ENCODE measurements at places on chromosomes 1 and 21. TPM values are rescaled to one million over a fixed set of nuclear protein-coding genes. Genes with fewer than 3 reads are reported as not detected.
A peak's percentile ranks its signal among the peaks of the same experiment; 100 is the strongest.

The RGS13 gene
- total RNA-seq: 2.1 TPM

GRCh38 chr1:55309053-55309452 is 93.9 kb upstream of the USP24 start:
- H3K4me3 ChIP-seq: no peak overlapping the region
- H3K4me1 ChIP-seq: no peaks in the 10 kb centered on the region
- DNase-seq: no peak

DNA sequence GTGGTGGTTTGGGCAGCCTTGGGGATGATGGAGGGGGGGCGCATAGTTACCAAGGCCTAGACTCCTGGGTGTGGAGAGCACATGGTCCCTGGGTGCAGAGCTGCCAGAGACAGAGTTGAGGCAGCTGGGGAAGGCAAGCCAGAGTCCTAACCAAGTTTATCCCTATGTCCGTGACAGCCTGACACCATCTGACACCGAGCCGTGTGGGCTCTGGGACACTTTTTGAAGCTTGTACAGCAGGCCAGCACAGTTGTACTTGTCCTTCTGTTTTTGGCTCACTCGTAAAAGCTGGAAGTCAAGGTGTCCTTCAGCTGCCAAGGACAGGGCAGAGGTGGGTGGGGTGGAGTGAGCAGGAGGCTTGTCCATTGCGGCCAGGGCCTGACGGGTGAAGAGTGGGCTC is 28.5 kb downstream of the SLC26A9 start:
- no peaks in the 10 kb centered on the region for H3K36me3 ChIP-seq
- DNase-seq: no peak
- no peak overlapping the region for H3K27ac ChIP-seq
- no peaks in the 10 kb centered on the region for H3K27me3 ChIP-seq

DNA sequence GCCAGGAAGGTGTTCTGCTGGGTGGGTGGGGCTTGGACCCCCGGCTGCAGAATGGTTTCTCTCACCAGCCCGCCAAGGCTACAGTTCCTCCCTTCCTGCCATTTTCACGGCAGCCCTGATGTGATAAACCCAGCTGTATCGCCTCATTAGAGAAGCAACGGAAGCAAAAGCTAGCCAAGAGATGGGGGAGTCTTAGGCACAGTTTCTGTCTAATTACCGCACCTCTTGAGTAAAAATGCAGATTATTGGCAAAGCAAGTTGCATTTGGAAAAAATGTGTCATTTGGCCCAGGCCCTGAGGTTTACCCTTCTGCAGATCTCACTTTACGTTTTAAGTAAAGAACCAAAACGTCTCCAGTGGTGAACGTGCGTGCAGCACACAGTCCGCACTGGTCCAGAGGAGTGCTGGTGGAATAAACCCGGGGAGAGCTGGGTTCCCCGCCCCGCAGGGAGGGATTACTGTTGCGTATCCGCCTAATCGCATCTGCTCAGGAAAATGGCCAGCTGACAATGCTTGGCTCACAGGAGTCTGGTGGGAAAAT is 109.9 kb downstream of the GALNT2 start:
- no peak for DNase-seq
- no peaks in the 10 kb centered on the region for H3K27me3 ChIP-seq
- H3K4me3 ChIP-seq: peak overlapping the region; percentile 9
- peaks cover 8% of the 10 kb centered on the region for H3K36me3 ChIP-seq

DNA sequence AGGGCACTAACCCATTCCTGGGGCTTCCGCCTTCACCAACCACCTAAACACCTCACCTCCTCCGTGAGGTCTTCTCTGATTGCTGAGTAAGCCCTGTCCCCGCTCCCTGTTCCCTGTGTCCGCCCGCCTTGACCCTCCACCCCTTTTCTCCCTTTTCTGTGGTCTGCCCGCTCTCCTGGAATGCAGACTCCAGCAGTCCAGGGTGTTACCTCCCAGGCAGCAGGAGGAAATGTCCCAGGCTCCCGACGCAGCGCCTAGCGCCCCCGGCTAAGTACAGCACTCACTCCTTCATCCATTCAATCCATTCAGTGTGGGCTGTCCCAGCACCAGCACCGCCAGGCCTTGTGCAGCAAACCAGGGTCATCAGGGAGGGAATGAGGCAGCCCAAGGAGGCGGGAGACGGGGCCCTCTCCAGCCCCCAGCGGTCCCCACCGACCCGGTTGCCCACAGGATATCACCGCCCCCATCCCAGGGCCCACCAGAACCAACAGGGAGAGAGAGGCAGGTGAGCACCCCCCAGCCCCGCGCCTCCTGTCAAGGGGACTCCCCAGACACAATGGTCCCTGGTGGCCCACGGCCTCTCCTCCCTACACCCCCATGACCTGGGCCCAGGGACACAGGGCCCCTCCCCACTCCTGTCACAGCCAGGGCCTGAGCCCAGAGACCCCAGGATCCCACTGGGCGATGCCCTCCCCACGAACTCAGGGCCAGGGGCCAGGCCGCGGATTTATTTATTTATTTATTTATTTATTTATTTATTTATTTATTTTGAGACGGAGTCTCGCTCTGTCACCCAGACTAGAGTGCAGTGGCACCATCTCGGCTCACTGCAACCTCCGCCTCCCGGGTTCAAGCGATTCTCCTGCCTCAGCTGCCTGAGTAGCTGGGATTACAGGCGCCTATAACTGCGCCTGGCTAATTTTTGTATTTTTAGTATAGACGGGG is 10.2 kb downstream of the TNFRSF14 start:
- no peaks in the 10 kb centered on the region for H3K4me1 ChIP-seq
- peaks cover 24% of the 10 kb centered on the region for H3K36me3 ChIP-seq
- no peak for DNase-seq
- H3K27ac ChIP-seq: no peak overlapping the region

GRCh38 chr1:219247441-219247840 is 73.8 kb downstream of the LYPLAL1 start:
- no peaks in the 10 kb centered on the region for H3K27me3 ChIP-seq
- no peak for DNase-seq
- no peaks in the 10 kb centered on the region for H3K36me3 ChIP-seq

DNA sequence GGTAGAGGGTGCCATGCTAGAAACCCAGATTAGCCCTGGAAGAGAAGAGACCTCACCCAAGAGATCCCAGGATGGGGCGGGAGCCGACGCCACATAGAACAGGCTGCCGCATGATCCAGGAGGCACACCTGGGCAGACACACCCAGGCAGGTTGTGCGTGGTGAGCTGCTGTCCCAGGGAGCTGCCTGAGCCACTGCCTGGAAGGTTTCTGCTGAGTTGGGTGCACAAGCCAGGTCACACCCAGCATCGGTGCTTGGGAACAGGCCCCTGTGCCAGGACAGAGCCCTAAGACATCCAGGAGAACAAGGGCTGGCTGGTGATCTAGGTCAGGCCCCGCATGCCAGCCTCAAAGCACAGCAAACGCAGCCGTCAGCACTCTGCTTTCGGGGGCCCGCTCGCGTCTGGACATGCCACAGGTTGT is 40.2 kb downstream of the CTNNBIP1 start:
- no peaks in the 10 kb centered on the region for H3K27me3 ChIP-seq
- no peaks in the 10 kb centered on the region for H3K4me1 ChIP-seq
- peak; percentile 52 for DNase-seq
- H3K36me3 ChIP-seq: peaks cover 43% of the 10 kb centered on the region
